Stimulated activated CD4-positive, alpha-beta T cell treated with anti-CD3 and anti-CD28 coated beads, TNF-alpha, amount 100 ng/mL, for 24 hours (primary cell): ENCODE measurements at places on chromosomes 7 and 10.

GRCh38 chr10:62302760-62303159 lies 34.1 kb upstream of the RTKN2 start:
- DNase-seq: no peak

GRCh38 chr10:127527891-127528290 lies 21.2 kb upstream of the NPS start:
- no peak for DNase-seq

DNA sequence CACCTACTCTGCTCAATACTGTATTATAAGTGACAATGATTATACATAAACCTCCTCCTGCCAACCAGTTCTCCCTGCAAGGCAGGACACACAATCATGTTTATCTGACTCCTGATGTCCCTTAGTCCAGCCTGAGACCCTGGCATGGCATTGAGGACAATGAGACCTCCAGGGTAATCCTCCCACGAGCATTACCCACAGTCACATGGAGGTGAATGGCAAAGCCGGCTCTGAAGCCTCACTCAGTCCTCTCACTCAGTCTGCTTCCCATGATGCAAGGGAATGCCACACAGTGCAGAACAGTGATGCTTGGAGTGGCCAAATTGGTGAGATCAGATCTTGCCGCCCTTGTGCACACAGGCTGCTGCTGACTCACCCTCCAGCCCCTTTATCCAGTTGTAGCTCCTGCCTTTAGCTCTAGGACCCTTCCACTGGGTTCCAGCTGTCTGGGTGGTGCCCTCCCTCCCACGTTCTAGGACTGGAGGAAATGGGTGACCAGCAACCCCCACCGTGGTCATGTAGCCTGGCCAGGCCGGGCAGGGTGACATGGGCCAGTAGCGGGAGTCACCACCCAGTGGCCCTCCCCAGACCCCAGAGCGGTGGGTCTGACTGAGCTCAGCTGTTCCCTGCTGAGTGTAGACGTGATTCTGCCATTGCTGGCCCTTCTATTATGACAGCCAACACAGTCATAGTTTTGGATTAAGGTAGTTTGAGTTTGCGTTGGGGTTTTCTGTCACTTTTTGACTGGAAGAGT lies 5.5 kb upstream of the ADCY1 start:
- DNase-seq: no peak

- no peak for DNase-seq
Observed at GRCh38 chr10:7932301-7933036, 114.2 kb downstream of the TAF3 start.

DNA sequence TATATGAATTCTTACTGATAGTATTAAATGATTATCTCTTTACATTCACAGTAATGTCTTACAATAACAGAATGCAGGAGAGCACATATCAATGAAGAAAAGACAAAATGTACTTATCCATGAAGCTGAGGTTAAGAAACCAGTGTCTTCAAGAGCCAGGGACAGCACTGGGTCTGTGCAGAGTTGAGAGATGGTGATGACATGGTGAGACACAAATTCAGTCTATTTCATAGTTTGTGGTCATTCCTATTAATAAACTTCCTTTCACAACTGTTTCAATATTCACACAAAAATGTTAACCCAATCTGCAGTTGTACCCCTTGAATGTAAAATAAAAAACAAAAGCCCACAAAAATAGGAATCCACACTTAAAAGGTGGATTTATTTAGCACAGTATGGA lies 5.3 kb upstream of the MAGI2 start:
- no peak for DNase-seq

DNA sequence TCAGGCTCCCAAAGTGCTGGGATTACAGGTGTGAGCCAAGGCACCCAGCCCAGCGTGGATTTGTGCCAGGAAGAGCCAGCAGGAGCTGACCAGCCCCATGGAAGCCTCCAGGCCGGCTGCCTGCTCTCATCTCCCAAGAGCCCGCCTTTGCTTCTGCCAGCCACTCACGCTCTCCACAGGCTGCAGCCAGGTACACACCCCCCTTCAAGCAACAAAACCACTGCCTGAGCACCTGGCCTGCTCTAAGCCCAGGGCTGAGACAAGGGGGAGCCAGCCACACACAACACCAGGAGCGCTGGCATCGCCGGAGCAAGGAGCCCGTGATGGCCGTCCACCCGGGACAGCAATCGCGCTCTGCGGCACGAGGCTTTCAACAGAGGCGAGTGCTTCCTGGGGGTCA lies 34.5 kb downstream of the MAD1L1 start:
- DNase-seq: no peak

GRCh38 chr10:536371-536925 lies 153.0 kb downstream of the DIP2C start:
- DNase-seq: no peak

GRCh38 chr10:54094321-54094720 lies 706.7 kb downstream of the PCDH15 start:
- no peak for DNase-seq
